ENCODE measurements at places on chromosomes 13 and 19. TPM values are rescaled to one million over a fixed set of nuclear protein-coding genes. Genes with fewer than 3 reads are reported as not detected.

NTF4 gene
- 0.40 TPM for total RNA-seq

NCCRP1 gene
- total RNA-seq: not detected

PEG3 gene
- total RNA-seq: 0.26 TPM

TMIGD2 gene
- total RNA-seq: not detected

TMEM145 gene
- 5.0 TPM for total RNA-seq

EHD2 gene
- total RNA-seq: 22.9 TPM

COPE gene
- 423 TPM for total RNA-seq

GPR12 gene
- not detected for total RNA-seq

TRPM4 gene
- 14.0 TPM for total RNA-seq

CBARP gene
- 2.1 TPM for total RNA-seq

SHD gene
- not detected for total RNA-seq

RFPL4A gene
- 2.7 TPM for total RNA-seq
